ENCODE measurements at places on chromosomes 3 and 15.

DNA sequence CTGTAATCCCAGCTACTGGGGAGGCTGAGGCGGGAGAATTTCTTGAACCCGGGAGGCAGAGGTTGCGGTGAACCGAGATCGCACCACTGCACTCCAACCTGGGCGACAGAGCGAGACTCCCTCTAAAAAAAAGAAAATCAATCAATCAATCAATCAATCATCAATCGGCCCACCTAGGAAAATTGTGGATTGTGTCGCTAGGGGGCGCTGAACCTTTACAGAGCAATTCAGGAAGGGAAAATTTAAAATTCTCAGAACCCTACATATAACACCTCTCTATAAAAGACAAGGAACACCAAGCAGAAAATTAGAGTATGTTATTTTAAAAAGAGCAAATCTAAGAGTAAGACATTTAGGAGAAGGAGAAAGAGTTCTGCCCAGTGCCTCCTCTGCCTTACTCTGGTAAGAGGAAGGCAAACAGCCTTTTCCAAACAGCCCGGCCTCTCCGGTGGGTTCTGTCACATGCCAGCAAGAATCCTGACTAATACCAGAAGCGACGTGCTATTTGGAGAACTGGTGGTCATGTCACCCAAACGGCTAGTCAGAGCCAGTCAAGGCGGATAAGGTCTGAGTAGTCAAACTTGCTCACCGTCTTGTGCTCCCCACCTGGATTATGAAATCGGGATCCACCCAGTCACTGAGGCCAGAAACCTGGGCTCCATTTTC is 22.3 kb upstream of the SMCO1 start:
- DNase-seq = peak; percentile 69

DNA sequence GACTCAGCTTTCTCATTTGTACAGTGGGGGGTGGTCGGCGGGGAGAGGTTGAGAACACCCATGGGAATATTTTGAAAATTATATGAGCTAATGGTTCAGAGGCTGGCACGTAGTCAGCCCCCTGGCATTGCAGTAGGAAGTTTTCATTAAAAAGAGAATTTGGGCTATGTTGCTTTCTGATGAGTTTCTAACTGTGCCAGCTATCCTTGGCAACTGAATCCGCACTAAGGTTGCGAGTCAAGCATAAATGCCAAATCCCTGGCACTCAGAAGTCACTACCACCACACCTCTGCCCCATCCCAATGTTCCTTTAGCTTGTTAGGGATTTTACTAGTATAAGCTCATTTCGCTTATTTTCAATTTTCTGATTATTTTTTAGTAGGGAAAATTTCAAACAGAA is 91.6 kb downstream of the DNASE1L3 start:
- DNase-seq = no peak

DNA sequence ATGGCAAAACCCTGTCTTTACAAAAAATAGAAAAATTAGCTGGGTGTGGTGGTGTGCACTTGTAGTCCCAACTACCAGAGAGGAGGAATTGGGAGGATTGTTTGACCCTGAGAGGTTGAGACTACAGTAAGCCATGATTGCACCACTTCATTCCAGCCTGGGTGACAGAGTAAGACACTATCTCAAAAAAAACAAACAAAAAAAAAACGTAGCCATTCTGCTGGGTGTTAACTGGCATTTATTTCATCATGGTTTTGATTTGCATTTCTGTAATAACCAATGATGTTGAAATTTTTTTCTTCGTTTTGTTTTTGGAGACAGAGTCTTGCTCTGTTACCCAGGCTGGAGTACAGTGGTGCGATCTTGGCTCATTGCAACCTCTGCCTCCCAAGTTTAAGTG is 63.3 kb downstream of the RPLP1 start:
- no peak for DNase-seq

DNA sequence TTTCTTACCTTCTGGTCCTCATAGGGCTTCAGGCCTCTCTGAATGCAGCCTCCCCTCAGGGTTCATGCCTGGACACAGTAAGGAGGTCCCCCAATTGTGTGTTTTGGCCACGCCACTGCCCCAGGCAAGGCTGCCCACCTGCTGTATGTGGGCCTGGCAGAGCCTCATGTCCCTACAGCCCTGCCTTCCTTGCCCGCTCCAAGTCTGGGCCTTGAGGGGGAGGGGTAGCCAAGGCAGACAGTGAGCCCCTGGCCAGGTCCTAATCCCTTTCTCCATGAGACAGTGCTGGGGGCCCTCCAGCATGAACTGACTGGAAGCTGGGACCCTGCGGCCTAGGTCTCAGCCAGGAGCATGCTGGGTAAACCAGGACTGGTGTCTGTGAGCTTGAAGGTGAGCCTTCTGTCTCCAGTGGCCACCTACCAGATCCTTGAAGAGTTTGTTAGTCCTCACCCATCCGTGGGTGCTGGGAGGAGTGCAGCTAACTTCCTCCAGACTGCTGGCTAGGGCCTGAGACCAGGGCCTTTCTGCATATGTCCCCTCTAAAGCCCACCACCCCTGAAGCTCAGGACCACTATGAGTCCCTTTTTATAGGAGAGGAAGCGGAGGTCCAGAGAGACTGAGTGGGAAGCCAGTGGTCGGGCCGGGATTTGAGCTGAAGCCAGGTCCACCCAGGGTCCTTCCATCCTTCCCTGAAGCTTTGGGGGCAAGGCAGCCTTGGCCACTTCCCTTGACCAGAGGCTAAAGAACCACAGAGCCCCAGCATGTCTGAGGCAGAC is 8.7 kb downstream of the ZBTB47 start:
- no peak for DNase-seq

DNA sequence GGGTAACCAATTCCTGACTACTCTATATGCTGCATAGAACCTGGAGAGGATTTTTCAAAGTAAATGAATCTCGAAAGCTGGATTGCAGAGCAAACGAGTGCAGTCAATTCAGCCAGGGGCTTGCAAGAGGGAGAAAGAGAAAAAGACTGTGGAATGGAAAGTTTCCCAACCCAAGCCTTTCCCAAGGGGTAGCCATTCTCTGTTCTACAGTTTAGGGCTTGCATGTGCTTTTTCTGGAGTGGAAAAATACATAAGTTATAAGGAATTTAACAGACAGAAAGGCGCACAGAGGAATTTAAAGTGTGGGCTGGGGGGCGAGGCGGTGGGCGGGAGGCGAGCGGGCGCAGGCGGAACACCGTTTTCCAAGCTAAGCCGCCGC is 511 bp upstream of the RARB start:
- DNase-seq = no peak

DNA sequence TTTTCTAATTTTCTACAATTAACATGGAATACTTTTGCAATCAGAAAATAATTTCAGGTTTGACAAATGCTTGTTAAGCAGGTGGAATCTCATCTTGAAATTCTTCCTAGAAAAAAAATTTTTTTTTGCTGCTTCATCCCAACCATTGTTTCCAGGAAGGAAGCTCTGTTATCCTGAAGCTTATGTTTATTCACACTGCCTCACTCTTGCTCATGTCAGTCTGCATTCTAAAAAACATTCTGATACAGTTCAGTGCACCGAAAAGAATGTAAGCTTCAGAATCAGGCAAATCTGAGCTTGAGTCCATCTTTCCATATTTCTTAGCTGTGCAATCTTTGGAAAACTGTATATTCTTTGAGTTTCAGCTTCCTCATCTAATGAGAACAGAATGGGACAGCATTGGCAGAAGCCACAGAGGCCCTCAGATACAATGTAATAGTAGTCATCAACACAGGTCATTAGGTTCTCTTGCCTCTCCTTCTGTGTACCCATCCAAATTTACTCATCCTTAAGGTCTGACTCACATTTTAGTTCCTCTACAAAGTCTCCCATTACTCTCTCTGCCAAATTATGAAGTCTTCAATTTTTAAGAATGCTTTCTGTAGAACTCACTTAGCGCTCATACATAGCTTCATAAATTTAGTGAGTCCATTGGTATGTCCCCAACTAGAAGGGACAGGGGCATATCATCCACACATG is 881.8 kb upstream of the NR2F2 start:
- no peak for DNase-seq

DNA sequence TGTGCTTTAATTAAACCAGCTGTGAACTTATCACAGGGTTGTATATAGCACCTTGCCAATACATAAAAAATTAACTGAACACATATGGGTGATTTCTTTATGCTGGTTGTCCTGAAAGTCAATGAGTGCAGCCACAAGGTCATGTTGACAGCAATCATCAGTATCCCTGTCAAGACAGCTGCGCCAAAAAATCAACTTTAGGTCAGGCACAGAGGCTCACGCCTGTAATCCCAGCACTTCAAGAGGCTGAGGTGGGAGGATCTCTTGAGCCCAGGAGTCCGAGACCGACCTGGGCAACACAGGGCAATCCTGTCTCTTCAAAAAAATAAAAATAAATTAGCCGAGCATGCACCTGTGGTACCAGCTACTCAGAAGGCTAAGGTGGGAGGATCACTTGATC is 707.3 kb downstream of the SI start:
- no peak for DNase-seq

- DNase-seq = no peak
Measured at GRCh38 chr3:55876560-55876959, 389.5 kb upstream of the WNT5A start.

DNA sequence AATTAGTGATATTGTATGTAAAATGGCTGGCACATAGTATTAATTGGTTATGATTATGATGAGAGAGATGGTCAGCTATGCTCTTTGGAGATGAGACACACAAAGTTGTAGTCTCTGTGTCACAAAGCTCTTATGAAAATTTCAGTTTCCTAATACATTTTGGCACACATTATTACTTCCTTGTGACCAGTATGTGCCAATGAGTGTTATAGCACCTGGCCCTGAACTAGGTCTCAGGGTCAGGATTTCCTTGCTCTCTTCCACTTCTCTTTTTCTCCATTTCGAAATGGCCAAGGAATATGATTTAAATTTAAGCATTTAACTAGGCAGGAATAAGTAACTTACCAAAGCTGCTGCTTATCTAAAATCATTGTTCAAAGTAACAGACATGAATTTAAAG is 28.0 kb downstream of the TIPARP start:
- DNase-seq = peak; percentile 36

DNA sequence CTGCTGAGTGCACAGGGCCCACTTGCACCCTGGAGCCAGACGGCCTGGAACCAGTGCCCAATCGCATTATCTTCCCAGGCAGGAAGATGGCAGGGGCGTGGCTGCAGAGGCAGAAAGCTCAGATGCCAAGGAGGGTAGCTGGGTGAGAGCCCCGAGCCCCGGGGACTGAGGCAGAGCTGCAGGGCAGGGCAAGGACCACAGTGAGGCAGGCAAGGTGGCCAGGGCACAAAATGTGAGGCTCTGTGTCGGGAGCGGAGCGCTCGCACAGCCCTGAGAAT is 1.6 kb upstream of the CCDC33 start:
- DNase-seq = no peak

DNA sequence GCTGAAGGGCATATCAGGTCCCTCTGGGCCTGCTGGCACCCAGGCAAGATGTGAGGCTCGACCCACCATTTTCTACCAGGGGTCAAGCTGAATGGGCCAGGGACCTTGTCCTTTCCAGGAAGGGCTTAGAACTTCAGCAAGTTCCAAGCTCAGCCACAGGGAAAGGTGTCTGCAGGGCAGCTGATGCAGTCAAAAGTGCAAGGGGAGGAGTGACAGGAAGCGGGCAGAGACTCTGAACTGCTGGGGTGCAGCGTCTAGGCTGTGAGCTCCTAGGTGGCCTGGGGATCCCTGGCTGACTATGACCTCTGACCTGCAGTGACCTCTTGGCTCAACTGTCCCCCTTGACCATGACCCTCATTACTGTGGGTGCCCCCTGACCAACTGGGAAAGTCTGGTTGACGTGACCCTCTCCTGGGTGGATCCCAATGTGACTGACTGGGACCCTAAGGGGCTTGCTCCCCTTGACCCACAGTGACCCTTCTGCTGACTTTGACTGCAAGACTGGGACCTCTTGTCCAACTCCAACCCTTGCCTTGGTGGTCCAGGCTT is 14.4 kb upstream of the SEC13 start:
- no peak for DNase-seq

DNA sequence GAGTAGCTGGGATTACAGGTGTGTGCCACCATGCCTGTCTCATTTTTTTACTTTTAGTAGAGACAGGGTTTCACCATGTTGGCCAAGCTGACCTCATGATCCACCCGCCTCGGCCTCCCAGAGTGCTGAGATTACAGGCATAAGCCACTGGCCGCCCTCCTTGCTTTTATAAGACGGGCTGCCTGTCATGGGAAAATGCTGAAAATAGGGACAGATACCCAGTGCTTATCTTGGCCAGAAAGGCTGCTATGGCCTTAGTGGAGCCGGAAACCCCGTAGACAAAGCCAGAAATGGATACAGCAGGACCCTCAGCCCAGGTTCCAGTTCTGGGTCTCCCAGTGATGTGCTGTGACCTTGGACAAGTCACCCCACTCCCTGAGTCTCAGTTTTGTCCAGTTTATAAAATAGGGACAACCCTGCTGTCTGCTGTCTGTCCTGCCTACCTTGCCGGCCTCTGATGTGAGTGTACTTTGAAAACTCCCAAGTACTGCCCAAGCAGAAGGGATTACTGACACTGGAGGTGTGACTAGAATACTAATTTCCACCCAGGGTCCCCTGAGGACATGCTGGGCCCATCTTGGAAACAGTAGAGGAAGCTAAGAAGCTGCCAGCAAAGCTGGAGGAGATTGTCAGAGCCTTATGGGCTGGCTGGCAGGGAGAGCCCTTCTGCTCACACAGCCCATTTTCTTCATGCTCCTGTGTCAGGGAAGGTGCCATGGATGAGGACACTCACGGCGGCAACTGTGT is 59.6 kb downstream of the BDH1 start:
- DNase-seq = no peak

DNA sequence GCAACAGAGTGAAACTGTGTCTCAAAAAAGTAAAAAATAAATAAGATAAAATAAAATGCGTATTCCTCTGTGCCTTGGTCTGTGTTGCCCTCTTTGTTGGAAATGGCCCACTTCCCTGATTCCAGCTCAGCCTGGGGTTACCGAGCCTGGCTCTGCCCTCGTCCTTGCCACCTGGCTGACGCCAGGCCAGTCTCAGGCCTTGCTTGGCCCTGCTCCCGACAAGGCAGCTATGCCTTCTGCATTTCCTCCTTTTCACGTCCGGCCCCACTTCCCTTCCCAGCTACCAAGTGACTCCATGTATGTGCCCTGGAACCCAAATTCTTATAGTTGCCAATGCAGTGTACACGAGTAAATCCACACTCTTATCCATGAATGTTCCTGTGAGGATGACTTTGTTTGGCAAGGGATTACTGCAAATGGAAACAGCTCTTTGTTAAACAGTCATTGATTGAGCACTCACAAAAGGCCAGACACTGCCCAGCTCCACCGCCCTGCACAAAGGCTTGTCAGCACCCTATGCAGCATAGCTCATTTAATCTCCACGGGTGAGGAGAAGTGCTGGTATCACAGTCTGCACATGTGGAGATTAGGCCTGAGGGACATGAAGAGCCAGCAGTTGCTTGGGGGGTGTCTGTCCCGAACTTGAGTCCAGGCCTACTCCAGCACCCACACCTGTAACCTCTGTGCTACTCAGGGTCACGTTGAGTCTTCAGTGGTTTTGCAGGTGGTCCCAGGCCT is 25.1 kb downstream of the SPSB4 start:
- DNase-seq = peak; percentile 36

DNA sequence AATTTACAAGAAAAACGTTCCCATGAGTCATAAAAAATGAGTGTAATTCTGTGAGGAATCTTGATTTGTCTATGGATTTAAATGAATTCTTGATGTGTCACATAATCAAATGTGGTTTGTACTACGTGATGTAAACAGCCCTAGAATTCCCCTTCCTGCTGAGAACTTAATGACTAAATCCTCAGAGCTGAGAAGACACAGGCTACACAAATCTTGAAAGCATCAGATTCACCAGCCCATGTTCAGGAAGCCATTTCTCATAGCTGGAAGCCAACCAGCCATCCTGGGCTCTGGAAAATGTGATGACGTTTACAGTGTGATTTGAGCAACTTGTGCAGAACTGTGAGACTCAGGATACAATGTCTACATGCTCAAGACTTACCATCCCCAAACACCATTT is 193.7 kb upstream of the MME start:
- DNase-seq = no peak

Measured in hematopoietic multipotent progenitor cell treated with erythropoietin and hydrocortisone succinate and interleukin-3 and kit ligand, for 6 days (in vitro differentiated cells).